ENCODE measurements at places on chromosomes 11 and 22.

DNA sequence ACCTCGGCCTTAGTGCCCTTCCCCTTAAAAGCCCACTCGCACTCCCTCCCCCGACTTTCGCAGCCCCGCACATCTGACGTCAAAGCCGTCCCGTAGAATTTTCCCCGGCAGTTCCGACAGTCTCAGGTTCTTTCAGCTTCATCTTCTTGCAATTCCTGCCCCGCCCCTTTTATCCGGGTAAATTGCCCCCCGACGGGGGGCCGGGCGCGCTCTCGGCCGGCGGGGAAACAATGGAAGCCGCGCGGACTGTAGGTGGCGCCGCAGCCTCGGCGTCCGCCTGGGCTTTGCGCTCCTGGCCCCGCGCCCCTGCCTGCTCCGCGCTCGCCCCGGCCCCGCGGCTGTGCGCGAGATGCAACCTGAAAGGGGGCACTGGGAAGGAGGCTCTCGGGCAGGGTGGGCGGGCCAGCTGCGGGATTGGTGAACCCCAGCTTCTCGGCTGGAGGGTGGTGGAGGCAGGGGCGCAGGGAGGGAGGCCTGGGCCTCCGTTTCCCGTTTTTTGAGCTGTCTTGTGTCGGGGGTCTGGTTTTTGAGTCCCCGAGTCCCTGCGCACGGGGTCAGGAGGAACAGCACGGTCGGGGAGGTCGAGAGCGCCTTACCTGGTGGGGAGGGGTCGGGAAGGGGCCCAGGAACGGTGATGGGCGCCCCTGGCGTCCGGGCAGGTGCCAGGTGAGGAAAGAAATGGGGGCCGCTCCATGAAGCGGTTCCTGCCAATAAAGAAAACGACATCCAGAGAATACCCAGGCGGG is 859 bp upstream of the FGF19 start:
- DNase-seq, result peak; percentile 13

DNA sequence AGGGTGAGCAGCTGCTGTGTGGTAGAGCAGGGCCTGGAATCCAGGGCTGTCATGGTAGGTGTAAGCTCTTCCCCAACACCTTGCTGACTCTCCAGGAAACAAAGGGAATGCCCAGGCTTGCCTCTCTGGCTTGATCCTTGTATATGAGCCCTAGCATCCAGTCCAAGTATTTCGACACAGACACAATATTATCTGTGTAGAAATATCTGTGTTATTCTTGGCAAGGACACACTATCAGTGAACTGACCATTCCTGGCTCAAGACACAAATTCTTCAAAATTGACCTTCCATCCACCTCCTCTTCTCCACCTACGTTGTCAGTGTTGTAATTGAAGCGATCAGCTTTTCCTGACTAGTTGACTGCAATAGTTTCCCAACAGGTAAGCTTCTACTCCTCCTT is 312.0 kb upstream of the NARS2 start:
- no peak for DNase-seq

DNA sequence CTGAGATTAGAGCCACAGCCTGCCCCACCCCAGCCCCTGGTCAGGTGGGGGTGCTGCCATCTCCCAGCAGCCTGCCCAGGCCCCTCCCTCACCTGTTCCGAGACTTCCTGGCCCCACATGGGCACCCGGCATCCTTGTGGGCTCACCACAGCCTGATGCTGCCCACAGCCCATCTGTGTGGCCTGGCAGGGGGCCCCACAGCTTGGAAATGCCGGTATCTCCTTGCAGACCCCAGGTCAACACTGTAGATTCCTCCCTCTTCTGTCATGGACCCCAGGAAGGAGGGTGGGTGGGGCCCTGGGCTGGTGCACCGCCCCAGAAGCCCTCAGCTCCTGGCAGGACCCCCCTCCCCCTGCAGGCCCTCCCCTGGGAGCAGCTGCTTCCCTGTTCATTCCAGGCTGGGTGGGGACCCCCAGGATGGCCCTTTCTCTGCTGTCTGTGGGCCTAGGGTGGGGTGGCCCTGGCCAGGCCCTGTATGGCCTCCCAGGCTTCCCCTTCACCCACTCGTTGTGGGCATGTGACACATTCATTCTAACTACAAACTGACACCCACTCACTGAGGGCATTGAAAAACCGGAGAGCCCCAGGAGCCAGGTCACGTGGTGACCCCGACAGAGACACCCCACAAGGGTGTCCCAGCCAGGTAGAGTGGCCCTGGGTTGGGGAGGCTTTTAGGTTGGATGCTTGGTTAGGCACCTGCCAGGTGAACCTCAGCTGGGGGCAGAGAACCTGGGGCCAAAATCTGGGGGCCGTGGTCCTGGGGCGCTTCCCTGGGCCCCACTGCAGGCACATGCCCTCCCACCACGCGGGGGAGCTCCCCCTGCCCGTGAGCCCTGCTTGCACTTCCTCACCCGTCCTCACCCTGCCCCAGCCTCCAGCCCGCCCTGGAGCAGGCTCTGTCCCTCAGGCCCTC is 44.1 kb upstream of the CCDC188 start:
- no peak for DNase-seq

DNA sequence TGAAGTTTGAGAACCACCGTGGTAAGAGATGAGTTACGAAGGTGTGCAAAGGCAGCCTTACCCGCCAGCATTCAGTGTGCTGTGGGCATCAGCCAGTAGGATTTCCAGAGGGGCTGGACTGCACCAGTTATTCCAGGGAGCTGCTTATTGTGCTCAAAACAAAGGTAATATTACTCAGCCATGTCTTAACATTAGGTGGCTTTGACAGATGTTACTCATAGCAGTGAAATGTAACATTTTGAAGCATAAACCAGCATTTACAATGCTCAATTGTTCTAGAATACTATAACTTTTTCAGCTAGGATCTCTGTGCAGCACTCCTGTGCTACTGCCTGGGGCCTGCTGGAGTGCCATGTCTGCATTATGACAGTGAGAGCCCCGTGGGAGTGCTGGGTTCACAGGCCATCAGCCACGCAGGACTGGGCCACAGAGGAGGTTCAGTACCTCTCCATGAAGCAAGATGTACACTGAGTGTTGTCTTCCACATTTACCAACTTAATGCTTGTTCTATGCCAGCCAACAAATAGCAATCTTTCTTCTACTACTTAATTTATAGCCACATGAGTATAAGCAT is 238.1 kb downstream of the CADM1 start:
- no peak for DNase-seq

GRCh38 chr11:59766542-59767224 is 11.5 kb downstream of the STX3 start:
- DNase-seq, result no peak

DNA sequence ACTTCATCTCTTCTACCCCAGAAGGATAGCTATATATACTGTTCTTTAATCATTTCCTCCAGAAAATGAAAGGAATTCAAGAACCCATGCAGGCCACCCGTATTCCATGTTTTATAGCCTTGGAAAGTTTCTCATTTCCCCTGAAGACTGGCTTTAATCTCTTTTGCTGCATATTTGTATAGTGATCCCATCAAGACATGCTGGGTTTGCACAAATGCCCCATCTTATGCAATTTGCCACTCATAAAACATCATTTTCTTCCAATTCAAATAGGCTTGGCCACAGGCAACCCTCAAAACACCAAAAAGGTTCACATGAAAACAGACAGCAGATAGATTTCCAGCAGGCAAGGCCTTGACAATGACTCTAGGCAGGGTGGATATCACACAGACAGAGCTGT is 28.3 kb upstream of the APOA1 start:
- peak; percentile 87 for DNase-seq

GRCh38 chr11:875769-876301 is 33.2 kb downstream of the TSPAN4 start:
- no peak for DNase-seq

DNA sequence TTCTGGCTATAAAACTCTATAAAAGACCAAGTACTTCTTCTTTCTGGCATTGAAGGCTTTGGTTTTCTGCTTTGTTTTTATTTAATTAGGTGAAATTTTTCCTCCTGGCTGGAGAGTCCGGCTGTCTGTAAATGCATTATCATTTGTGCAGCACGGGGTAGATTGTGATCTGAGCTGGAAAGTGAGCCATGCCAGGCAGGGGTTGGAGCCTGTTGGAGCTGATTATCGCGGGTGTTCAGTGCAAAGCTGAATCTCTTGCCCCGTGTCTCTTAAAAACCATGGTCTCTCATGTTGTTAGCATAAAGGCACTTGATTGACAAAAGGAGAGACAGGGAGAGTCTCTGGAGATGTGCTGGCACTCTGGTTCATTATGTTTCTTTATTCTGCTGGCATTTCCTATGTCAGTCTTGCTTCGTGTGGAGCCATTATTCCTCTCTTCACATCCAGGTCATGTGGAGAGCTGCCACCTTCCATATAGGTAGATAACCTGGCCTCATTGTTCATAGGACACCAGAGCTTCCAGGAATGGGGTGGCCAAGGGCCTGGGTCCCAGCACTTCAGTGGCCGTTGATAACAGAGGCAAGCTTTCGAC is 75.2 kb downstream of the LDLRAD3 start:
- DNase-seq, result no peak

- no peak for DNase-seq
Measured at GRCh38 chr11:88119561-88119960, 55.7 kb downstream of the RAB38 start.

DNA sequence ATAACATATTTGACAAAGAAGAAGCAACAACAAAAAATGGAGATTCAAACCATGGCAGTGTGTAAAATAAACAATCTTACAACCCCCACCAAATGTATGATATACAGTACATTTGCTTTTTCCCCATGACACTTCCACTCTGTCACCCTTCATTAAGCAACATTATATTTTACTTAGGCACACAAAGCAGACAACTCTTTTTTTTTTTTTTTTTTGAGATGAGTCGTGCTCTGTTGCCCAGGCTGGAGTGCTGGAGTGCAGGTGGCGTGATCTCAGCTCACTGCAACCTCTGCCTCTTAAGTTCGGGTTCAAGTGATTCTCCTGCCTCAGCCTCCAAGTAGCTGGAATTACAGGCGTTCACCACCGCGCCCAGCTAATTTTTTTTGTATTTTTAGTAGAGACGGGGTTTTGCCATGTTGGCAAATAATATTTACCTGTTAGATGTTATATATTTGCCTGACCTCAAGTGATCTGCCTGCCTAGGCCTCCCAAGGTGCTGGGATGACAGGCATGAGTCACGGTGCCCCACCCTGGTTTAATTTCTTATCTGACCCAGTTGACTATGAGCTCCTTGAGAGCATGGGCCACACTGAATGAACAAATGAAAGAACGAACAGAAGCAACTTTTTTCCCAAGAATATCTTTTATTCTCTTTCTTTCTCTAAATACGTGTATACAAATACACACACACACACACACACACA is 5.5 kb upstream of the PCF11 start:
- no peak for DNase-seq

DNA sequence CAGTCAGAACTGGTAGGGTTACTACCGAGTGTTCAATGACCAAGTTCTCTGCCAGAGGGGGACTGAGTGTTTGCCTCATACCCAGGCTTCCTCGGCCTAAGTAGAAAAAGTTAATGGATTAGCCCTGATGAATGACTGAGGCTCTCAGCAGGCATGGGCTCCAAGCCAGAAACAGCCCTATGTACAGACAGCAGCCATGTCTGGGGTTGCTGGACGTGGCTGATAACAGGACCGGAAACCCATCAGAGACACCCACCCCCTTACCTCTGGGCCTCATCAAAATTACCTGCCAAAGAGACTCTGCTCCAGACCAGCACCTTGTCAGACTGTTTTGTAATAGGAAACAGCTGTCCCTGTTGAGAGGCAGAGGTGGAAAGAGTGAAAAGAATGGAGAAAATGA is 351.4 kb downstream of the ETS1 start:
- no peak for DNase-seq

- DNase-seq, result no peak
Measured at GRCh38 chr11:66373265-66373664, 1.7 kb upstream of the SLC29A2 start.

GRCh38 chr11:12070446-12071267 is 39.7 kb upstream of the MICAL2 start:
- DNase-seq, result no peak

- DNase-seq, result no peak
Measured at GRCh38 chr11:101574886-101575285, 8.9 kb downstream of the TRPC6 start.

DNA sequence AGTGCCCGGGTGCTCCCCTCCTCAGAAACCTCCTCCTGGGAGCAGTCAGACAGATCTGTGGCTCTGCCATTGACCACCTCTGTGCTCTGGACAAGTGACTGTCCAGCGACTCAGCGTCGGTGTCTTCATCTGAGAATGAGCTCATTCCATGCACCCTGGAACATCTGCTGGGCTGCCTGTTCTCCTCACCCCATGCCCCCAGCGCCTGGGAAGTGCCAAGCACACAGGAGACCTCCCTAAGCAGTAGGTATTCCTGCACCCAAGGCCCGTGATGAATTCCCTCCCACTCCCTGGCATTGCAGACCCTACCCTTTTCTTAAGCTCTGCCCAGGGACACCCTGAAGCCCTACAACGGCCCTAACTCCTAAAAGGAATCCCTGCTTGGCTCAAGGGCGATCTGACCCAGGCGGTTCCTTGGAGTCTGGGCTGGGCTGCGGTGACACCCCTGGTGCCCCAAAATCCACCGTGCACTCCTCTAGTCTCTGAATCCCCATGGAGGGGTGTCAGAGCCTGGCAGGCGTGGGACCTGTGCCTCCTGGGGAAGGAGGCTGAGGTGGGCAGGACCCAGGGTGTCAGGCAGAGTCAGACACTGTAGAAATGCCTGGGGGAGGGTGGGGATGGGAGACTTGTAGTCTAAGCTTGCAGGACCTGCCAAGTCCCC is 92.0 kb downstream of the CEP164 start:
- DNase-seq, result no peak

GRCh38 chr11:122220321-122220720 is 104.3 kb upstream of the BLID start:
- DNase-seq, result peak; percentile 73

DNA sequence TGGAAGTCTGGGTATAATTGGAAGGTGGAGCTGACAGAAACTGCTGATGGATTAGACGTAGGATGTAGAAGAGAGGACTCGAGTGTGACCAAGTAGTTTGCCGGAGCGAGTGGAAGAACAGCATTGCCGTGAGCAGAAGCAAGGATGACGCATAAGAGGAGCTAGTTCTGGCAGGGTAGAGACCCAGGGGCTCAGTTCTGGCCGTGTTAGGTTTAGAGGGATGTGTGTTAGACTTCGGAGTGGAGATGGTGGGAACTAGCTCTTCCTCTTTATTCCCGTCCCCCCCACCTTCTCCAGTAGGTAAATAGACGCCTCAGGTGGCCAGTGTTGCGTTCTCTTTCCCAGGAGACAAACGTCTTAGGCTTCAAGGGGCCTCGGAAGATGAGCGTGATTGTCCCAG is 19.1 kb downstream of the TUB start:
- no peak for DNase-seq

DNA sequence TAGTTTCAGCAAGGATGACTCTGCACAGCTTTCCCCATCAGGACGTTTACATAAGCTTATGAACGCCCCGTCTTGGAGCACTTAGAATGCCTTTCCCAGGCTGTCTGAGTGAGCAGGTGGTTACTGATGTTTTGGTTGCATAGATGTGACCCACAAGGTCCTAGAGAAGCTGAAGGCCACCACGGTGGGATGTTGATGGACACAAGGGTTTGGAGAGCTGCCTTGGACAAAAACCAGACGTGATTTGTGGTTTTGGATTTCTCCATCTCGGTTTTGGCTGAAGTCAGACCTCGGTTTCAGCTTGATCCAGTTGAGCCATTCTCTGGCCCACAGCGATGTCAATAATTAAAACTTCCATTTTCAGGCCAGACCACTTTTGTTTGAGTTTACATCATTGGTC is 151.9 kb downstream of the LDLRAD3 start:
- DNase-seq, result no peak

All from fibroblast of skin of right biceps (primary cell).